ENCODE measurements at places on chromosomes 11 and 22. TPM values are rescaled to one million over a fixed set of nuclear protein-coding genes. Genes with fewer than 3 reads are reported as not detected.

The PLEKHB1 gene
- total RNA-seq = 11.3 TPM

The GPR83 gene
- 0.19 TPM for total RNA-seq

The CCDC116 gene
- 0.51 TPM for total RNA-seq

The LARGE2 gene
- total RNA-seq = 1.4 TPM

The SPDYC gene
- not detected for total RNA-seq

The ARHGAP32 gene
- 10.9 TPM for total RNA-seq

The GRAP2 gene
- 56.4 TPM for total RNA-seq

The TM7SF2 gene
- total RNA-seq = 26.8 TPM

The MS4A7 gene
- total RNA-seq = not detected

The CFAP300 gene
- not detected for total RNA-seq

The PHF21B gene
- total RNA-seq = 0.72 TPM

The TRIM51 gene
- total RNA-seq = not detected

The NECTIN1 gene
- total RNA-seq = 2.6 TPM

The MAJIN gene
- total RNA-seq = 1.7 TPM

The CASP12 gene
- total RNA-seq = 0.31 TPM

The SLC22A9 gene
- not detected for total RNA-seq

The SLC22A8 gene
- total RNA-seq = not detected

The TP53I11 gene
- 20.0 TPM for total RNA-seq

The HSPB2 gene
- total RNA-seq = 0.19 TPM

The CD44 gene
- total RNA-seq = 385 TPM

The OR52E4 gene
- not detected for total RNA-seq

The BEST1 gene
- 4.1 TPM for total RNA-seq

The SEPTIN3 gene
- 4.5 TPM for total RNA-seq

The NLRP10 gene
- total RNA-seq = not detected
